NCI-H1048 (cell line): ENCODE measurements at places on chromosomes 12 and 14.
A peak's percentile ranks its signal among the peaks of the same experiment; 100 is the strongest.

DNA sequence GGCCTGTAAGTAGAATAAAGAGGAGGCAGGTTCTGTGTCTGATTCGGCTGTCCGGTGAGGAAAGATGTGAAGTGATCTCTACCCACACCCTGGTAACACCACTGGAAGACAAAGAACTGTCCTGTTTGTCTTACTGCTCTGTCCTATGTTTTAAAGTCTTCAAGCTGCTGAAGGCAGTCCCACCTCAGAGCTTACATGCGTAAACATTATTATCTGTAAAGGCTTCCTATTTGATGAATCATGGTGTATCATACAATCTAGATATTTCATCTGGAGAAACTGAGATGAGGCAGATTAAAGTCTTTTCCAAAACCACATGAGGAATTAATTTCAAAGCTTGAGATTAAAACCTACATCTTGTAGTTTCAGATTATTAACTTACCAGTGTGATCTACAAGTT, 427.6 kb downstream of the ZFP36L1 start:
- DNase-seq: no peak

- no peak for DNase-seq
These were observed 28.8 kb downstream of the SIX4 start for GRCh38 chr14:60695327-60695726.

DNA sequence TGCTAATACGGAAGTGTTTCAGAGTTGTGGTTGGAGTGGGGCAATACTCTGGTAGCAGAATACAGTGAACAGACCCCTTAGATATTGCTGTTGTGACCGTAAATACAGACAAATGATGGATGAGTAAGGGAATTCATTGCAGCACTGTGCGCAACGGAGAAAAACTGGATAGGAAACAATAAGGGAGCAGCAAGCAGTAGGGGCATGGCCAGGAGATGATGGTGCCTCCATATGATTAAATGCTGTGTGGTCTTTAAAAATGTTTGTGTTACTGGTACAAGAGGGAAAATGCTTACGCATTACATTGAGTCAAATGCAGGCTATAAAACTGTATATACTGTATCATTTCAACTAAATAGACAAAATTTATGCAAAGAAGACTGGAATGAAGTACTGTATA, 61.6 kb downstream of the EML1 start:
- DNase-seq: no peak

DNA sequence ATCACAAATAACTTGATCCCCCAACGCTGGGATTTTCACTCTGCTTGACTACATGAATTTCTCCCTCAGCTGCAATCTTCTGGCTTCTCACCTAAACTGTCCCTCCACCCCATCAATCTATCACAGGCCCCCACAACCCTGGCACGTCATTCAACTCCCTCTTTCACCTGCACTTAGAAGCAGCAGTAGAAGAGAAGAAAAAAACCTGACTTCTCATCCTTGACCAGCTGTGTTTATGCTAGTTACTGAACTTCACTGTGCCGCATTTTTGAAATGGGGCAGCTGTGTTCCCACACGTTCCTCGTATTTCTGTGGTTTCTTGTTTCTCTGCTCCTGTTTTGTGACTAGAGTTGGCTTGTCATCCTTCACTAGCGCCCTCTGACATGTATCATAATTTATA, 35.0 kb downstream of the ITPR2 start:
- no peak for DNase-seq

GRCh38 chr14:68788275-68788995, 4.4 kb downstream of the ZFP36L1 start:
- DNase-seq: no peak

- no peak for DNase-seq
These were observed 7.2 kb upstream of the ANKRD9 start for GRCh38 chr14:102516531-102517391.

GRCh38 chr12:132218915-132219314, 74.7 kb downstream of the NOC4L start:
- no peak for DNase-seq

DNA sequence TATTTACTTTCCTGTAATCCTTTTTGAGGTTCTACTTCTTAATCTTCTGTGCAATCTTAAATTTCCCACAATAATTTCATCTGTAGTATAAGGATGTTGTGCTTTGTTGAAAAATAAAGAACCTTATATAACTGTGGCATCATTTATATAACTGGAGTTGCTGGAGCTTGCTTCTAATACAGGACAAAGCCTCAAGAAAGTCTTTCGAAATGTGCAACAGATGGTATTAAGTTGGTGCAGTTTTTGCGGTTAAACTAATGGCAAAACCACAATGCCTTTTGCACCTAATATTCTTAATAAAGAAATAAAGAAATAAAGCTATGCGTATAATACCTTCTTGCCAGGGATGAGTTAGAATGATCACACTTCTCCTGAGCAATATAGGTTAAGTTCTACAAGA, 180.0 kb downstream of the KITLG start:
- no peak for DNase-seq

DNA sequence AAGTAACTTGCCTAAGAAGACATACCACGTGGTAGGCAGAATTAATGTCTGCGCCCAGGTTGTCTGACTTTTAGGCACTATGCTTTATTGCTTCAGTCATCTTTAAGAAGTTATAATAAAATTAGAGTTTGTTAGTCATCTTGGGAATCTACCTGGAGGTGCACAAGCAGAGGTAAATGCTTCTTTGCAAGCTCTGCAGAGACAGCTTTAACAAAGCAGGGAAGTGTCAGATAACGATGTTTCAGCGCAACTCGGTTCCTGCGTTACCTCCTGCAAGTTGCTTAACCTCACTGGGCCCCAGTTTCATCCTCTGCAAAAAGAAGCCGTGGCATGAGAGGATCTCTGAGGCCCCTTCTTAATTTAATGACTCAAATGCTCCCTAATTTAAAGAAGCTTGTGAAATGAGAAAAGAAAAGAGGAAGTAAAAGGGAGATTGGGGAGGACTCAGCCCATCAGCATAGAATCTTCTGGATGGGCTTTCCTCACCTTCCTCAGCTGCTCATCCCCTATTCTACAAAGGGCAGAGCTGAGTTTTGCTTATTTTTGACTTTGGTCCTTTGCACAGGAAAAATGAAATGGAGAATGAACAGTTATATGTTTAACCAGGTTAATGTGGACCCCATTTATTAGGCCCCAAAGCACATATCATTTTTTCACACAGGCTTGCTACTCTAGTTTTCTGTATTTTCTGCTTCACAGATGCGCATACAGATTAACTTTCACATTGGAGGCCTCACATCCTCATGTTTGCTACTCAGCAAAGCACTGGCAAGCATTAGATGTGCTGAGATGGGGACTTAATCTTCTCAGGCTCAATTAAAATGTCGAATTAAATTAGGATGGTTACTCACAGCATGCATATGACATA, 5.1 kb downstream of the ARHGDIB start:
- DNase-seq: no peak

- no peak for DNase-seq
These were observed 677 bp downstream of the C12orf75 start for GRCh38 chr12:105330931-105331804.

DNA sequence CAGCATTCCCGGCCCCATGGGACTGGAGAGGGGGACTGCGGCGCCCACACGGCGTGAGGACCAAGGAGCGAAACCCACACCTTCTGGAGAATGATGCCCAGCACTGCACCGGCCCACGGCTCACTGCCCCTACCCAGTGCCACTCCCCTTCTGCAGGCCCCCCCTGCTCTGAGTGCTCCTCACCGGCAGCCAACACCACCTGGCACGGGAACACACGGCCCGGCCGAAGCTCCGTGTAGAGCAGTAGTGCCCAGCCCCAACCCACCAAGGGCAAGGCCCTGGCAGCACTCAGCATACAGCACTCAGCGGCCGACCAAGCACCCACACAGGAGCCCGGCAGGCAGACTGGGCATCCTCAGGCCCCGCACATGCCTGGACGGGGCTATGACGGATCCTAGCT, 13.4 kb downstream of the BTBD6 start:
- no peak for DNase-seq

- no peak for DNase-seq
These were observed 3.2 kb downstream of the DGLUCY start for GRCh38 chr14:91116913-91117588.

GRCh38 chr12:3047961-3048360, 29.2 kb upstream of the TSPAN9 start:
- DNase-seq: no peak

GRCh38 chr12:56571121-56571520, 49.5 kb downstream of the RBMS2 start:
- no peak for DNase-seq

GRCh38 chr12:46101485-46101869, 111.1 kb upstream of the SCAF11 start:
- DNase-seq: no peak

- DNase-seq: no peak
These were observed 277.9 kb downstream of the ITPR2 start for GRCh38 chr12:26555139-26555538.

GRCh38 chr12:70576341-70577282, 60.6 kb downstream of the PTPRB start:
- DNase-seq: peak; percentile 45

DNA sequence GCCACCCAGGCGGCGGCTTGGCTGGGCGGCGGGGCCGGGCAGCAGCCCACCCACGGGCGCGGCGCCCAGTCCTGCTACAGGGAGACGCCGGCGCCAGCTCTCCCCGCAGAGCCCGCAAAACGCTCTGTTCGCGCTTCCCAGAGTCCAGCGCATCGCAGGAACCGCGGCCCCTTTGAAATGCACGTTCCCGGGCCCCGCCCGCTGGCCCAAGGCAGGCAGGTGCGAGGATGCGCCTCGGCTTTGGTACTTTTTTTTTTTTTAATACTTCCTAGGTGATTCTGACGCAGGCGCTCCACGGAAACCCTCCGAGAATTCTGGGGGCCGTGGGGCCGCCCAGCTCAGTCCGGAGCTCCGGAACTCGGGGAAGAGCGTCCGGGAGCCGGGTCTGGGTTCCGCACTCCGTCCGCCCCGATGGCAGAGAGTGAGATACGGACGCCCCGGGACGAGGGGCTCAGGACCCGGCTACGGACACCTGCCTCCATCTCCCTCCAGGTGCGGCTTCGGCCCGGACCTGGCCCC, 483 bp downstream of the POC1B start:
- no peak for DNase-seq

- no peak for DNase-seq
These were observed 66.0 kb upstream of the NRXN3 start for GRCh38 chr14:78104160-78104559.

- no peak for DNase-seq
These were observed 103.6 kb upstream of the CCDC91 start for GRCh38 chr12:28086521-28087155.

GRCh38 chr14:94867209-94867608, 97.3 kb upstream of the GSC start:
- no peak for DNase-seq

DNA sequence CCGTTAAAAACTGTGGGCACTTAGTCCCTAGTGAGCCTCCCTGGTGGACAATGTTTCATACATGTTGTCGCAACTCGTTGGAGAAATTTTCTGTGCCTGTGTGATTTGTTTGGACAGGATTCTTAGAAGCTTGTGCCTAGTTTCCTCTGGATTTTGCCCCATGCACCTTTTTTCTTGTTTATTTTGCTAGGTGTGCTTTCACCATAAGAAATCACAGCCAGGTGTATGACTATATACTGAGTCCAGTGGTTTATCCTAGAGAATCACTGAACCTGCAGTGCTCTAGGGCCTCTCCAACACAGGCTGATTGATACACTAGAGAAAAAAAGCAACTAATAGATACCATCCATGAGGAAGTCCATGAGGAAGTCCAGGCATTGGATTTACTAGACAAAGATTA, 33.1 kb upstream of the OASL start:
- no peak for DNase-seq

GRCh38 chr14:23300687-23301223, 1.9 kb downstream of the PPP1R3E start:
- DNase-seq: no peak

GRCh38 chr14:90519262-90519920, 122.6 kb downstream of the CALM1 start:
- no peak for DNase-seq

- no peak for DNase-seq
These were observed 35.9 kb upstream of the CHST11 start for GRCh38 chr12:104420868-104421267.

DNA sequence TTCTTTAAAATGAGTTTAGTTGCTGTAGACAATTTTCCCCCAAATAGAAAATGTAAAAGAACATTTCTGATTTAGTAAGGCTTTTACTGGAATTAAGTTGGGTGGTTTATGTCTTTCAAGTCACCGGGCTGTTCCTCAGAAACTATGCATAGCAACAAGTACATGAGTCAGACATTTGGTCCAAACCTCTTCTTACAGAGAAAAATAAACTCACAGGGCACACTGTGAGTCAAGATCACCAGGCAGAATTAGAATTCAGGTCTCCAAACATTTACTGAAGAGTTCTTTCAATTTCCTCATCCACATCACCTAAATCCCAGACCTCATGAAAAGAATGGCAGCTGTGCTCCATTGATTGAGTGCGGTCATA, 476.1 kb upstream of the SOX5 start:
- DNase-seq: no peak

DNA sequence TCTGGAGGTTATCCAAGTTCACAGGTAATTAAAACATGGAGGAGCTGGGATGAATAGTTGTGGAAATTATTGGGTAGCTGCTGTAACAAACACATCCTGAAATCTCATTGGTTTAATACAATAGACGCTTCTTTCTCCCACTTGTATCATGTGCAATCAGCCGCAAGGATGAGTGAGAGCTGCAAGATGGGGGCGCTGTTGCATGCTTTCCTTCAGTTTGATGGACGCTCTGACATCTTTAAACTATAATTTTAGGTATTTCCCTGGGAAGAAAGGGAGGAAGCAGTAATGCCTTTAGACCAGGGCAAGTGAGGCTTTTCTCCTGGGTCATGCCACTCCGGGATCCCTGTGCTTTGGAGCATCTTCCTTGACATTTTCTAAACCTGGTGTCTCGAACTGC, 178.7 kb downstream of the PAWR start:
- no peak for DNase-seq
